ENCODE measurements at places on chromosomes 2 and 18.

DNA sequence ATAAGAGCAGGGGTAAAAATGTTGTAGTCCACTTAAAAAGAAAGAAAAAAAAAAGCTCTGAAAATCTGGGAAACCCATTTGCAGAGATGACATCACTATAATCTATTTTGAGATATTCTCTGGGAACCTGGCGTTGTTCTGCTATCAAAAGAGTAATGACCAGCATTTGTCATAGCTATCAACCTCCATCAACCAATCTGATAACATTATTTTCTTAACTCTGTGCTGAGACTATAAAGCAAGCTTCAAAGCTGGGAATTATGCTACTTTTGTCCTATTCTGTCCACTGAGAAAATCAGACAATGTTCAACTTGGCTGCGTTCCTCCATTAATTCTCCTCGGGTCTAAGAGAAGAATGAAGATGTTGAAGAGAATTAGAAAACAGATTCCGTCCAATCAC, 107.5 kb downstream of the STK39 start:
- DNase-seq = no peak

DNA sequence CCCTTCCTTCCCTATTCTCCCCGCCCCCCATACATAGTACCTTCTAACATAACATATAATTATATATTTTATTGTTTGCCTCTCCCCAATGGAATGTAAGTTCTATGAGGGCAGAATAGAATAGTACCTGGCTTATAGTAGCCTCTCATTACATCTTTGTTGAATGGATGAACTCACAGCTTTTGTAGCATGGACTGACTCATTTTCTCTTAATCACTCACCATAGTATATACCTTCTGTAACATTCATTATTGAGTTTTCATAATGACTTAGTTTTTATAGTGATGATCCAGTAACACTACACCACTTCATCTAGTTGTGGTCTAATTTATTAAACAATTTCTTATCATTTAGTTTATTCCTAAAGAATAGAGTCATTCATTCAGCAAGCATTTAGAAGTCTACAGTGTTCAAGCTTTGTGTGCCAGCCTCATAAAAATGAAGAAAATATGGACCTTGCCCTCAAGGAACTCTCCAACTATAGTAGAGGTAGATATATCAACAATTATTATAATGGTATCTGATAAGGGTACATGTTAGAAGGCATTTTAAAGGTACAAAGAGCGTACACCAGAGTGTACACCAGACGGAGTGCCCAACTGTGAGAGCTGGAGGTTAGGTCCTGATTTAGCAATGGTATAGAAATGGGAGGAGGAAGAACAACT, 31.1 kb downstream of the NCOA1 start:
- DNase-seq = no peak

- DNase-seq = no peak
Measured at GRCh38 chr2:170161516-170162270, 16.3 kb upstream of the MYO3B start.

GRCh38 chr2:126822921-126823320, 75.8 kb upstream of the TEX51 start:
- no peak for DNase-seq

DNA sequence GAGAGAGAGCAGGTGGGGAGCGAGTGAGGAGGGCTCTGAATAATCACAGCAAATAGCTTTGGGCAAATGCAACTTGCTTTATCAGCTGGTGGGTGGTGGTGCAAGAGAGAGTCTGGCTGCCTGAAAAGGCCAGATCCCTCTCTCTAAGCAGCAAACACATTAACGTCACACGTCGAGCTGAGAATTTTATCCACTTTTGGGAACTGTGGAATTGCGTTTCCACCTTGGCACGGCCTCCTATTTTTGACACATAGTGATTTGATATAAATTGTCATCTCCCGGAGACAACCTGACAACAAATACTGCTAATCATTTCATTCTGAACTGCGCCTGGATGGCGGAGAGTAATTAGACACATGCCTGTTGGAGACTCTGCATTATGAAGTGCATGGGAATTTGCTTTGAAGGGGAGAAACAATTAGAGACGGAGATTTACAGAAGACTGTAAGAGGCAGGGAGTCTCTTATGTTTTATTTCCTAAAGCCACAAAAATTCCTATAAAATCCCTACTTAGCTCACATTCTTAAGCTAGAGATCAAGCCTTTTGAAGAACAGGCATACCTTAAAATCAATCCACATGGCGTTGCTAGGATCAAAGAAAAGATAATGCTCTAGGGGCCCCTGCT, 634.1 kb downstream of the TDRD15 start:
- DNase-seq = no peak

DNA sequence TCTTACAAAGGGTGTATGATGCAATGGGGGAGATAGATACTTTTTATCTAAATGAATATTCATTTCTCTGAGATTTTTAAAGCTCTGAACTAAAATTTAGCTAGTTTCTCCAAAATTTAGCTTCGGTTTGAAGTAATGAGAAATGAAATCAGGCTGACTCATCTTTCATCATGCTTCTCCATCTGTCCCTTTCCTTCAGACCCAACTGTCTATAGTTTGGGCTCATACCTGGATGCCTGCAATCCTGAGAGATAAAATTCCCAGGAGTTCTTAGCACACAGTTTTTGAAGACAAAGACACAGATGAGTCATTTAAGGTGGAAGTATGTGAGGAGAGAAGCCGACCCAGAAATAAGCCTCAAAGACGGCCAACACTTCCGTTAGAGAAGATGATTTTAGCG, 336.4 kb upstream of the CDH20 start:
- no peak for DNase-seq

GRCh38 chr2:43948370-43948769, 47.4 kb downstream of the LRPPRC start:
- no peak for DNase-seq

DNA sequence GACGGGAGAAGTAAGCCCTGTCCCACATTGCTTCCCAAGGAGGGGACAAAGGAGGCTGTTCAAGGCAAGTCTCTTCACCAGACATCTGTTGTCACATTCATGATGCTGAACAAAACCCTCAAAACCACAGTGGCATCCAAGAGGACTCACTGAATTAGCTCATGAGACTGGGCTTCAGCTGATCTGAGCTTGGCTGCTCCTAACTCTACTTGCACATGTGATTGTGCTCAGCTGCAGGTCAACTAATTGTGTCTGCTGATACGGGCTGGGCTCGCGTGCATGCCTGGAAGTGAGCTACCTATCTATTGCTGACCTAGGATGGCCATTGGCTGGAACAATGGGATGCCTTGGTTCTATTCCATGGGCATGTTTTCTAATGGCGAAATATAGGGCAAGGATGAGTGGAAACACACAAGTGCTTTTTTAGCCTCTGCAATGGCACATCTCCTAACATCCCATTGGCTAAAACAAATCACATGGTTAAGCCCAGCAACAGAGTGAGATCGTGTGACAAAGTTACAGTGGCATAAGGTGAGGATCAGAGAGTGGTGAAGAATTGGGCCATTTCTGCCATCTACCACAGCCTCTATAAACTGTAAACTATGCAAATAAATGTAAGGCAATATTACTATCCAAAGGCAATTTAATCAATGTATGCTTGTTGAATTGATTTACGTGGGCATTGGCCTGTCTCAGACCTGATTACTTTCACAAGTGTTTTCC, 52.9 kb upstream of the CAPN13 start:
- no peak for DNase-seq

DNA sequence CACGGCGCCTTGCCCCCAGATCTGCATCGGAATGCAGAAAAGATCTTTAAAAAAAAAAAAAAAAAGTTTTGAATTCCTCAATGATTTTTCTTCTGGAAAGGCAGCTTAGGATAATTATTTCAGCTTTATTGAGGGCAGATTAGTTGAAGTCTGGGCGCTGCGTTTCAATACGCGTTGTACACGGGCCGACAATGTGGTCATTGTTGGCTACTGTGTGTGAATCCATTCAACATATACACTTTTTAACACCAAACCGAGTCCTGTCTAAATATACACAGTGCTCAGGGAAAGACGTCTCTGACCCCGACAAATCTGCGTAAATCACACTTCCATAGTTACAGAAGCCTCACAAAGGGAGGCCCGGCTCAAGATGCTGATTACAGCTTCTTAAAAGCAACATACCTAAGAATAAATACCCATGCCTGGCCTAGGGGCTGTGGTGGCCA, 1.4 kb upstream of the SIX3 start:
- DNase-seq = no peak

- no peak for DNase-seq
Measured at GRCh38 chr18:12254136-12254819, at the start of gene CIDEA. CIDEA (plus strand) TSS chr18:12254361; CDS start chr18:12254384, 23 bp downstream.

- no peak for DNase-seq
Measured at GRCh38 chr2:180655842-180656454, 324.5 kb upstream of the UBE2E3 start.

GRCh38 chr2:150639383-150639782, 151.9 kb upstream of the RND3 start:
- no peak for DNase-seq

- DNase-seq = no peak
Measured at GRCh38 chr2:37786191-37786698, 114.8 kb upstream of the CDC42EP3 start.

DNA sequence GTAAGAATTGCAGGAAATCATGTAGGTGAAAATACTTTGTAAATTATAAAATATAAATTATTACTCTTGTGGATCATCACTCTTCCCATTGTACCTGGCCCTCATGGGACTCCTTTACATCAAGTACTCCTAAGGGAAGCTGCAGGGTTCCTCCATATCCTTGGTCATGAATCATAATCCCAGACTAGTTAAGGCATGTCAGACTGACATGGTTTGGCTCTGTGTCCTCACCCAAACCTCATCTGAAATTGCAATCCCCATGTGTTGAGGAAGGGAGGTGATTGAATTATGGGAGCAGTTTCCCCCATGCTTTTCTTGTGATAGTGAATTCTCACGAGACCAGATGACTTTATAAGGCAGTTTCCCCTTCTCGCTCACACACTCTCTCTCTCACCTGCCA, 77.1 kb downstream of the CMPK2 start:
- DNase-seq = no peak

DNA sequence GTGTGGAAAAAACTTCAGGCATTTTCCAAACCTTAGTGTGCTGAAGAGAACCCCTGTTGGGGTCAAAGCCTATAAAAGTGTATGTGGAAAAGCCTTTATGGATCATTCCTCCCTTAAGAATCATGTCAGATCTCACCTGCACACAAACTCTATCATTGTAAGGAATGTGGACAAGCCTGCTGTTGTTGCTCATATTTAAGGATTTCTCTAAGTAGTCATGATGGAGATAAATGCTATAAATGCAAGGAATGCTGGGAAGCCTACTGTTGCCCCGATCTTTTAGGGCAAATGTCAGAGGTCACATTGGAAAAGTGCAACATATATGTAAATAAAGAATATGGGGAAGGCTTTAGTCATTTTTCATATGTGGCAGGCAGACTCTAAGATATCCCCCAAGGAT, 129.5 kb downstream of the ICOS start:
- no peak for DNase-seq
